Activated T-helper 1 cell treated with anti-CD3 and anti-CD28 coated beads, Interleukin-2, amount 50 U/mL, for 16 hours (primary cell): ENCODE measurements at places on chromosomes 7 and 10.
A peak's percentile ranks its signal among the peaks of the same experiment; 100 is the strongest.

DNA sequence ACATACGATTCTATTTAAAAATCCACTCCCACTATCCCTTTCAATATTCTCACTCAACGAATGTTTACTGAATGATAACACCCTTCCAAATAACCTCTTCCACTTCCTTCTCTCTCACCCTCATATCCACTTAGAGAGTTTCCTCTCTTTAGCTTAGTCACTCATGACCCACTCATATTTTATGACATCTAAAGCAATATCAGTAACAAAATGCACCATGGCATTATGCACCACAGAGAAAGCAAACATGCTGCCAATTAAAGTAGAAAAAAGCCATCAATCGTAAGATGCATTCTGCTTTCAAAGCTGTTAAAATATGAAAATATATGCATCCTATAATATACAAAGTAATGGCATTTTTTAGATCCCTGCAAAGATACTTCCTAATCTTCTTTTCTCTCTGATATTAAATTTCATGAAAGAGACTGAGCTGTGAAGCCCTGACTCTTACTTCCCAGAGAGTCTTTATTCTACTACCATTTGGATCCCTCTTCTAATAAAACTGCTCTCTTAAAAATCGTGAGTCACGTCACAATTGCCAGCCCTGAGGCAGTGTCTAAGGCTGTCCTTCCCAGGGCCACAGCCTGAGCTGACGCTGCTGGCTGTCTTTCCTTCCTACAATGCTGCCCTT, 283.0 kb upstream of the KLF6 start:
- DNase-seq = no peak

DNA sequence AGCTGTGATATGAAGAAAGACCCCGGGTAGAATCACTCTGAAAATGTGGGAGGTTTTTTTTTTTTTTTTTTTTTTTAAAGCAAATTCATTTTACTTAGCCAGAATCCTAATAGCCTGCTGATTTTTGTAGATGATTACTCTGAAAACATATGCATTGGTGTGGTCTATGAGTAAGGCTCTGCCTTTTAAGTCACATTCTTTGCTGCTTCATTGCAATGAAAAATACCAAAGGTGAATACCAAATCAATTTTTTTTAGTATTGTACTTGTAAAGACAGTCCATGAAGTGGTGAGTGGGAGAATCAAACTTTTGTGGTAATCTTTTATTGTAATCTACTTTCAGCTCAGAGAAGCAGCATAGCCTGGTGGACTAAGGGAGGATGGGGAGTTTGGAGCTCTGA, 130.3 kb downstream of the SDK1 start:
- no peak for DNase-seq

GRCh38 chr10:36494371-36494770, 631.0 kb upstream of the ANKRD30A start:
- no peak for DNase-seq

DNA sequence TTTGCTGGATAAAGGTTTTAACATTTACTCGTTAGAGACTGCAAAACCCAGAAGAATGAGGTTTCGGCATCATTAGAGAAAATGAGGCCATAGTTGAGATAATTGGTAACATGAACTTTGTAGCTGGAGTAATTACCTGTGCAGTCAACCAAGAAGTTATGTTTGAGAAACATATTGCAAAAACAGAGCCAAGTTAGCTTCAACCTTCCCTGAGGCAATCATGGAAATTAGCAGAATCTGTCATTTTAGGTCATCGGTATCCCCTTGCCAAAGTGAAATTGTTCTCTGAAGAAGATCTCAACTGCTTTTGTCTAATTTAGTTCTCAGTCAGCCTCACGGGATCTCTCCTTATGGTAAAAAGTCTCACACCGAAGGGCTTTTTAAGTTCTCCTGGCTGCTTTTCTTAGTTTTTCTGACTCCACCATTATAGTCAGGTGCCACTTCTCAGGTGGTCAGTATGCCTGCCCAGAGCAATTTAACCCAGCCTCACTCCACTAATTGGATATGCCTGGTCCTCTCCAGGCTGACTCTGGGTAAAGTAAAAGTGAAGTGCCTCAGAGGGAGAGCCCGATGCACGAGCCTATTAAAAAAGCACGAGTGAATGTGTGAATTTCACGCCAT, 52.5 kb downstream of the NRCAM start:
- no peak for DNase-seq

DNA sequence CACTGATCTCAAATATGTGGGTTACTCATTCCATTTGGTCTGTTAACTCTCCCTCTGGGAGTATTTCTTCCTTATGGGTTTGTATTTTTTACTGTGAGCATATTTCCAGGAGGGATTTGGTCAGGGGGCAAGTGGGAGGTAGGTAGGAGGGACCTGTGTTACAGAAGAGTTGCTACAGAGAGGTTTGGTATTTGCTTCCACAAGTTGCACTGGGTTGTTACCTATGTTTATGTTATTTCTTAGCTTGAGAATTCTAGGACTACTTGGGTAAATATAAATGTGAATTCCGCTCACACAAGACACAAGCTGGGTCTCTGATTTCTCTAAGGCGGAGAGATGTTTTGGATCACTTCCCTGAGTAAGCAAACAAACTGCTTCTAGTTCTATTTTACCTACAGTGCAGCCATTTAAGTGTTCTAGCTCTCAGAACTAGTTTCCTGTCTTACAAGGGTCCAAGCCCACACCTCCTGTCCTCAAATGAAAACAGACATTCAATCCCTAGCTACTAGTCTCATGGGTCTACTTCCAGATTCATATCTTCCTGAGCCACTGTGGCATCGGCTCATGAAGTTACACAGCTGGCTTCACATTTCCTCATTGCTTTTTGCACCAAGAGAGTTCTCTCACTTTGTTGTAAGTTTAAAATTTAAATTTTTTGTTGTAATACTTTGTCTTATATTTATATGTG, 75.4 kb upstream of the PPP1R3C start:
- DNase-seq = no peak

DNA sequence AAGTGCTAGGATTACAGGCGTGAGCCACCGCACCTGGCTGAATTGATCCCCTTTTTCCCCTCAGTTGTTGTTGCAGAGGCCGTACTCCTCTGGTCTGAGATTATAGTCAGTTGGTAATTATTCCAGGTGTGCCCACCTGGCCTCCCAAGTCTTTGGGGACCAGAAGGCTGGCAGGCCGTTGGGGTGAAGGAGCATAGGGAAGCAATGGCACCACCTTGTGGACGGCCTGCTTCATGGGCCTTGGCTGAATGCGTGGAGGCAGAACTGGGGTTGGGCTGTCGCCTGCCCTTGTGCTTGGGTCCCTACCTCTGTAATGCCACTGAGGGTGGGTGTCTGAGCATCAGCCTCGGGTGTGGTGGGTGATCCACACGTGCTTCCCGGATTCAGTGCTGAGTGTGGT, 125.7 kb downstream of the RGS10 start:
- peak; percentile 47 for DNase-seq
